ENCODE measurements at places on chromosomes 6 and 20.

DNA sequence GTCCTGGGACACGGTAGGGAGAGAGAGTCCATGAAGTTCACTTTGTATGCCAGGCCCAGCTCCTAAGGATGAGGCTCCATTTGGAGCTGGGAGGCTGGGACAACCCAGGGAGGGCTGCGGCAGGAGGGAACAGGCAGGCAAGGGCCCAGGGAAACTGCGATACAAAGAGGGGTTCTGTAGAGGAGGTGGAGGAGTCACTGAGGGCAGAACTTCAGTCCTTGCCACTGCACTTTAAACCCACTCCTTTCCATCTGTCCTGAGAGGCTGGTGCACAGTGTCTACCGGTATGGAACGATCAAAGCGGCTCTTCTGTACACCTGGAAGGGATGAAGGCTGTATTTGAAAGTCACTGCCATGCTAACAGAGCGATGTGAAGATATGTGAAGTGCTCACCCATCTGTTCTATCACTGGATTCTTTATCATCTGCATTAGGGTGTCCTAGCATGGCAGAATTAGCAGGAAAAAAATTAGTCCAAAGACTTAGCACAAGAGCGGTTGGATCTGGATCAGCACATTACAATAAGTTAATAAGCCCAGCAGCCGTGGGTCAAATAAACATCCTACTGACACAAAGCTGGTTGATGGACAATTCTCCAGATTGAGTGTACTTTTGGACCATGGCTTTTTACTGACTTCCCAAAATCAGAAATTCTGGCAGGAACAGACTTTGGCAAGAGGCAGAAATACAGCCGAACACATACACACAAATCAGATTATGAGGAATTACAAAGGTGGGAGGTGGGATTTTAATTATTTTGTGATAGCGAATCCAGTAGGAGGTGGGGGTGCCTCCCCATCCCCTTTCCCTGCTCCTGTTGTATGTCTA is 20.9 kb upstream of the ZFAND3 start:
- DNase-seq, result no peak

DNA sequence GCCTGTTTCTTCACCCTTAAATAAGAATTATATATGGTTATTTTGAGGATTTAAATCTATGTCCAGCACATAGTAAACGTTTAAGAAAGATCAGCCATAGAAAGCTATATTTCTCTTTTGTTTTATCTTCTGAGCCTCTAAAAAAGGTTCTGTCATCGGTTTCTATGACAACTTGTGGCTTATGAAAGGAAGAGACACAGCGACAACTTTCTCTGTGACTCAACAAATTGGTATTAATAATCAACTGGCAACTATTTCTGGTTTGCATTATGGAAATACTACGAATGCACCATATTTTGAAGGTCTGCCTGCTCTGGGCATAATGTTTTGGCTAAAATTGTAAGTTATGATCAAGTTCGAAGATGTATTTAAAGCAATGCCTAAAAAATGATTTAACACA is 751.0 kb downstream of the CD109 start:
- DNase-seq, result no peak

- no peak for DNase-seq
Observed at GRCh38 chr6:65231616-65232015, 475.4 kb downstream of the EYS start.

DNA sequence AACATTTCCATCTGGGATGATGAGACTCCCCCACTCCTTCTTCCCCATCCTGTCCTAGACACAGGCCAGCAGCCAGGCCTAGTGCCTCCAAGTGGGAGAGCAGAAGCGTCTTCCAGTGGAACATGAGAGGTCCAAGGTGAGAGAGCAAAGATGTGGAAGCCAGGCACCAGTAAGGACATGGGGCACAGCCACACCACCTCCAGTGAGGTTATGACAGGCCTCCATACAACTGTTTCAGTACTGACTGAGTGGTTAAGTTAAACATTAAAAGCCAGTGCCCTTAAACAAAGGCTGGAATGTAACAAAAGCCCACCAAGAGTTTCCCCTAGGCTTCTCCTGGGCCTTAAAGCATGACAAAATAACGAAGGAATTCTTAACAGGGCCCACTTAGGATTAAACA is 5.3 kb downstream of the ZBTB24 start:
- DNase-seq, result no peak

GRCh38 chr6:41571021-41571780 is 25.0 kb downstream of the FOXP4 start:
- DNase-seq, result no peak

DNA sequence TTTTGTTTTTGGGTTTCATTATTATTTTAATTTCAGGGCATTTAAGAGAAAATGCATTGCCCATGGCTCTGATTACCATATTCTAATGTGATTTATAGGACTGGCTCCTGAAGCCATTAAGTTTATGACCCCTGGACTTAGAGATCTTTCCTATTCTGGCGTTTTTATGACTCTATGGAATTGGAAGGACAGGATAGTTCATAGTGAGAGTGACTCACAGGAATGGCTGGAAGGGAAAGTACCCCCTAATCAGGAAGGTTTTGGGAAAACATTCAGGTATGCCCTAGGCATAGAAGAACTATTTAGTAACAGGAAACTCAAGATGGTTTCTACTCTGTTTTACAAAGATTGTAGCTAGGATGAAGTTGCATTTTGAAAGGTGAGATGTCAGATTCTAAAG is 108.6 kb upstream of the SLC2A12 start:
- no peak for DNase-seq

DNA sequence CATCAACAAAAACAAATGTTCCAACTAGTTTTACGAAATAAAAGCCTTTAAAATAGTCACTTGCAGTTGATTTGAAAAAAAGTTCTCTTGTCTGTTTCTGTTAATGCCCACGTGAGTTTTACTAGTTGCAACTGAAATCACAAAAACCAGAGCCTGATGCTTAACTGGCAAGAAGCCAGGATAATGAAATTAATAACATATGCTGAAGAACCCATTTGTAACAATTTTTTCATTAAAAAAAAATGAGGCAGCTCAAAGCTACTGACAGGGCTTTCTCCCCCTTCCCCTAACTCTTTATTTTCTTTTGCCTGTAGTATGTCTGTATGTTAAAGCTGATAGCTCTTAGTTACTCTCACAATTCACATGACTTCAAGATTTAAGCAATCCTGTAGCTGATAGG is 132.7 kb upstream of the EYA4 start:
- no peak for DNase-seq

GRCh38 chr6:143241111-143241510 is 180.4 kb downstream of the AIG1 start:
- no peak for DNase-seq

- DNase-seq, result no peak
Observed at GRCh38 chr6:34295721-34296120, 46.9 kb upstream of the SMIM29 start.

- DNase-seq, result no peak
Observed at GRCh38 chr6:145257704-145258103, 477.6 kb downstream of the EPM2A start.

GRCh38 chr6:82646231-82646615 is 282.6 kb downstream of the TPBG start:
- no peak for DNase-seq

DNA sequence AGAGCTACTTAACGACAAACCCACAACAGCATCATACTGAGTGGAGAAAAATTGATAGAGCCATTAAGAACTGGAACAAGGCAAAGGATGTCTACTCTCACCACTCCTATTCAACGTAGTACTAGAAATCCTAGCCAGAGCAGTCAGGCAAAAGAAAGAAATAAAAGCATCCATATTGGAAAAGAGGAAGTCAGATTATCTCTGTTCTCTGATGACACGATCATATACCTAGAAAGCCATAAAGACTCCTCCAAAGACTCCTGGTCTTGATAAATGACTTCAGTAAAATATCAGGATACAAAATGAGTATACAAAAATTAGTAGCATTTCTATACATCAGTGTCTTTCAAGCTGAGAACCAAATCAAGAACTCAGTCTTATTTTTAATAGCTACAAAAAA is 17.0 kb upstream of the FHL5 start:
- no peak for DNase-seq

DNA sequence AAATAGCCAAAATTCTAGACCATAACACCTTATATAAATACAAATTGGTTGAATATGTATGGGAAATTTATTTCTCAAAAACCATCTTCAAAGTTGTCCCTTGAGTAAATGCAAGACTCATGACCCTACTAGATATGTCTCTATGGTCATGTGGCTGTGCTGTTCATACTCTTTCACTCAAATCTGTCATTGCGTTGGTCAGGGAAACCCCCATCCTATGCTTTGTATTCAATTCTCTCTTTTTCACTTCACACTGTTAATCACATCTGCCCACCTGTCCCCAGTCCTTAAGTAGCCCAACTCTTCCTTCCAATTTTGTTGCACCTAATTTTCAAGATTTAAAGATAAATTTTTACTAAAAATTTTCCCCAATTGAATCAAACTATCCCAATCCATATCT is 51.0 kb downstream of the RPS12 start:
- DNase-seq, result no peak

DNA sequence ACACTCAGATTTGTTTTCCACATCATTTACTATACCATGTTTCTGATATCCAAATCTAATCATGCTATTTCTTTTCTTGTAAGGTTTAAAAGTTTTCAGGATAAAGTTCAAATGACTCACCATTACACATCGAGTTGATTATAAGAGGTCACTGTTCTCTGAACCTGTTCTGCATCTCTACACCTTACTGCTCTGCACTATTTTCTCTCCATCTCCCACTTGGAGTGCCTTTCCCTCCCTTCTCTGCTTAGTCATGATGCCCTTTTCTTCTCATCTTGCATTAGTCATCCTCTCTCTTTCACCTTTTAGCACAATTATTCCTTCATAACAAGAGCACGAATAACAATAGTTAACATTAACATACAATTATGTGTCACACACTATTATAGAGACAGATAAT is 37.5 kb upstream of the FUT9 start:
- DNase-seq, result no peak

GRCh38 chr6:96186094-96186493 is 170.3 kb downstream of the FUT9 start:
- no peak for DNase-seq

Measured in left kidney (tissue), 8 donors.